ENCODE measurements at places on chromosomes 3 and 15.

DNA sequence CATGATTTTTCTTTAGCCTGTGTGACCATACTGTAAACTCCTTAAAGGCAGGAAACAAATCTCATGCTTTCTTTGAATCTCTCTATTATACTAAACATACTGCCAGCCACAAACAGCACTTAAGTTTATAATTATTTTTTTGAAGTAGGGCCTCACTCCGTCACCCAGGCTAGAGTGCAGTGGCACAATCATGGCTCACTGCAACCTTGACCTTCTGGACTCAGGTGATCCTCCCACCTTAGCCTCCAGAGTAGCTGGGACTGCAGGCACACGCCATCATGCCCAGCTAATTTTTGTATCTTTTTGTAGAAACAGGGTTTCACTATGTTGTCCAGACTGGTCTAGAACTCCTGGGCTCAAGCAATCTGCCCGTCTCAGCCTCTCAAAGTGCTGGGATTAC, 14.5 kb upstream of the SLITRK3 start:
- DNase-seq, result no peak

DNA sequence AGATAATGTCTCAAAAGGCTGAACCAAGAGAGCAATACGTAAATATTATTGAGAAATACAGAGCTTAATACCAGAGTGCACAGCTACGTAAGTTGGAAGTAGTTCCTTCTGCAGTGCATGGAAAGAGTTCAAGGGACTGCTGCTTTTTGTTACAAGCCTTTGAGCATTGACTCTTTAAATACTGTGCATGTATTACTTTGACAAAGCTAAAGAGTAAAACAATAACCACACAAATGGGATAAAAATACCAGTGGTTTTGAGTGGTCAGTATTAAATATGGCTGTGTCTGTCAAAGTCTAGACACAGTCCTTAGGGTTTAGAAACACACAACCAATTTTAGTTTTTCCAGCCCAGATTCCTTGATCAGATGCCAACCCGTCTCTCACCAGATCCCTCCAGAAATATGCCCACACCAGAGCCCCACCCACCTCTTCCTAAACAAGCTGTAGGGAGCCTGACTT, 62.1 kb downstream of the SSR3 start:
- DNase-seq, result peak; percentile 39

GRCh38 chr3:25781758-25782594, 1.3 kb downstream of the NGLY1 start:
- no peak for DNase-seq

DNA sequence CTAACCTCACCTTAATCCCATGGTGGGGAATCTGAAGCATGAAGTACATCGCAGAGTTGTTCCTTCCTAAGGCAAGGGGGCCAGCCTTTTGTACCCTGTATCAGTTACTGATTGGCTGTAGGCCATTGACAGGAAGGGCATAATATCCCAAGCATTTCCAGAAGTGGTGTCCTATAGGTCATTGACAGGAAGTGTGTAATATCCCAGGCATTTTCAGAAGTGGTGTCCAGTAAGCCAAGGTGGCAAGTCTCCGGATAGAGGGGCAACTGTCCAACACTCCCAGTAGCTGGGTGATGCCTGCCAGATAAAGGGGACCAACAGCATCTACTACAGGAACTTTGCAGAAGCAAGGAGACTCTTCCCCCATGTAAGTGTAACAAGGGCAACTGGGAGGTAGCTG, 52.1 kb upstream of the MYRIP start:
- no peak for DNase-seq

- DNase-seq, result no peak
Measured at GRCh38 chr3:34363881-34364280, 565.5 kb downstream of the PDCD6IP start.

DNA sequence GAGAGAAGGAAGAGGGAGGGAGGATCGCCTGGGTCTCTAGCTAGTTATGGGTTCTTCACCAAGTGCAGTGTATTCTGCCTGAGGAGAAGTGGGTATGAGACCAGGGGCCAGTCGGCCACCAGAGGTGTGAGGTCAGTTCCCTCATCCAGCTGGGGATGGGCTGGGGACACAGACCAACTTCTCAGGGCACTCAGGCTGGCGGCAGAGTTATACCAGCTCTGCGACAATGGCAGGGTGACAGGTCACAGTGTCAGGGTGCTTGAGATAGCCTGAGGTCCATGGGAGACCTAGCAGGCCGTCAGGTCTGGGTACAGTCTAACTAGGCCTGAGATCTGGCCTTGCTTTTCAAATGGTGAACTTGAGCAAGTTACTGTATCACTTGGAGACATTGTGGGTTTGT, 31.4 kb upstream of the PLXNA1 start:
- no peak for DNase-seq

GRCh38 chr3:192843119-192843518, 74.5 kb downstream of the MB21D2 start:
- DNase-seq, result no peak

DNA sequence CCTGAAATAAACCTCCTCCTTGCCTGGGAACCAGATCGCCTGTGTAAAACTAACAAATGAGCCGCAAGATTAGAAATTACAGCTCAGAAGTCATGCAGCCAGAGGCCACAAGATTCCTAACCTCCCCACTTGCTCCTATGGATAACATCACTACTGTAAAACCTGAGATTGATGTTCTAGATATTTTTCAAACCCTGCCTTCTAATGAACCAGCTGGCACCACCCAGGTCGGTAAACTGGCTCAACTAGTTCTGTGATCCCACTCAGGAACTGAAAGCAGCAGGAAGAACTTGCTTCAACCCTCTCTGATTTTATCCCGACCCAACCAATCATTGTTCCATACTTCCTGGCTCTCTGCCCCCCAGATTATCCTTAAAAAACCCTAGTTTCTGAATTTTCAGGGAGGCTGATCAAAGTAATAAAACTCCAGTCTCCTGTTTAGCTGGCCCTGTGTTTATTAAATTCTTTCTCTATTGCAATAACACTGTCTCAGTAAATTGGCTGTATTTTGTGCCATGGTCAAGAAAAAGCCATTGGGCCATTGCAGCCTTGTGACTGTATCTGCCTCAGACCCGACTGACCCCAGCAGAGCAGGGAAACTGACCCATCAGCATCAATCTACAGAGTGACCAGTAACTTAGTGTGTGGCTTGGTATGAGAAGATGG, 98.9 kb downstream of the RPLP1 start:
- no peak for DNase-seq

GRCh38 chr3:188574885-188575284, 420.9 kb downstream of the LPP start:
- DNase-seq, result no peak

- peak; percentile 95 for DNase-seq
Measured at GRCh38 chr15:66698318-66698961, 3.6 kb upstream of the SMAD6 start.

GRCh38 chr15:49242820-49243219, 72.8 kb downstream of the GALK2 start:
- DNase-seq, result peak; percentile 87

- DNase-seq, result peak; percentile 74
Measured at GRCh38 chr3:46209746-46210470, 1.8 kb upstream of the CCR1 start.

DNA sequence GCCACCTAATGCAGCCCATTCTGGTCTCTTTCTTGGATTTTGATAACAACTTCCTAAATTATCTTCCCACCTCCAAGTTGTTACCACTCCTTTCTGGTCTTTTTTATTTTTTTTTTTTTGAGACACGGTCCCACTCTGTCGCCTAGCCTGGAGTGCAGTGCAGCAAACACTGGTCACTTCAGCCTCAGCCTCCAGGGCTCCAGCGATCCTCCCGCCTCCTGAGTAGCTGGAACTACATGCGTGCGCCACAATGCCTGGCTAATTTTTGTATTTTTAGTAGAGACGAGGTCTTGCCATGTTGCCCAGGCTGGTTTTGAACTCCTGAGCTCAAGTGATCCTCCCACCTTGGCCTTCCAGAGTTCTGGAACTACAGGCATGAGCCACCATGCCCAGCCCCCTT, 92.8 kb upstream of the BHLHE40 start:
- no peak for DNase-seq

DNA sequence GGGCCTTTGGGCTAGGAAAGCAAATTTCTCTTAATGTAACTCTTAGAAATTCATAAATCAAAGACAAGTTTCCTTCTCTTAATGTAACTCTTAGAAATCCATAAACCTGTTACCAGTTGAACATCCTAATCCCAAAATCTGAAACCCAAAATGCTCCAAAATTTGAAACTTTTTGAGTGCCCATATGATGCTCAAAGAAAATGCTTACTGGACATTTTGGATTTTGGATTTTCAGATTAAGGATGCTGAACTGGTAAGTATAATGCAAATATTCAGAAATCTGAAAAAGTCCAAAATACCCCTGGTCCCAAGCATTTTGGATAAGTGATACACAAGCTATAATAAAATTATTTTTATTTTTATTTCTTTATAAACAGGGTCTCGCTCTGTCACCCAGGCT, 51.5 kb upstream of the ZBTB38 start:
- DNase-seq, result no peak

DNA sequence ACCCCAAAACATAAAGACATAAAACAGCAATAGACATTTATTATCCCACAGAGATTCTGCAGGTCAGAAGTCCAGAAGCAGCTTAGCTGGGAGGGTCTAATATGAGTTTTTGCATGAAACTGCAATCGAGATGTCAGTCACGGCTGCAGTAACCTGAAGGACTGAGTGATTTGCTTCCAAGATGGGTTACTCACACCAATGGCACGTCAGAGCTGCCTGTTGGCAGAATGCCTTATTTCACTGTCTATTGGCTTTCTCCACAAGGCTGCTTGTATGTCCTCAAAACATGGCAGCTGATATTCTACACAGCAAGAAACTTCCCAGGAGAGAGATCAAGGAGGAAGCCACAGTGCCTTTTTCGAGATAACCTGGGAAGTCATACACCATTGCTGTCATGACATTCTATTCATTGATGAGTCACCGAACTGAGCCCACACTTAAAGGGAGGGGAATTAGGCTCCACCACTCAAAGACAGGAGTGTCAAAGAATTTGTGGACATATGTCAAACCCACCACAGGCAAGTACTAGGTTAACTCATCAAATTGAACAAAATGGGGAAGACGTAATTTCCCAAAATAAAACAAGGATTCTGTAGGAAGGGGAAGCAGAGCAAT, 122.2 kb downstream of the SYNPR start:
- peak; percentile 9 for DNase-seq

DNA sequence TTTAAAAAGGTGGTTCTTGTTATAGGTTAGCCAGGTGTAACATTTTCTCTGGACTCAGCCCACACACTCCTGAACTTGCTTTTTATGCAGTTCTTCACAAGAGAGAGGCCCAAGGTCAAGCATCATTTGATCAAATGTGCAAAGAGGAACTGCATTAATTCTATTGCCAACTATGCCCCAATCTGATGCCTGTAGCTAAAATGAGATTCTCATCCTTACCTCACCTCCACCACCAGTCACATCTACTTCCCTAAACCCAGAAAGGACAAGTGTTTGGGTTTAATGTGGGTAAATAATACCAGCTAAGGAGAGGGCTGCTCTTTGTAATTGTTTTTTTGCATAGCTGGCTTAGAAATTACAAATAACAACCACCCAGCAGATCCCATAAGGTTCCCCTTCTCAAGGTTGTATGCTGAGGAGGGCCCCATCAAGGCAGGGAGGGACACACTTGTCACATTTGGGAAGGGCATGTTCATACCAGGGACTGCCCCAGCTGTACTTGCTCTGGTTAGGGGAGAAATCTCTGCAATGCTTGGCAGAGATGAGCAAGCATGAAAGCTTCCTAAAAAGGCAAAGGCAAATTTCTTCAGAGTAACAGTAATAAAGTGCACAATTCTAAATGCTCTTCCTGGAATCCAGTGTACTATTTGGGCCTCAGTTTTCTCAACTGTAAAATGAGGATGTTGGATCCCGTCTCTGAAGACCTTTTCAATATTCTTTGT, 76.2 kb downstream of the TGFBR2 start:
- DNase-seq, result peak; percentile 40

DNA sequence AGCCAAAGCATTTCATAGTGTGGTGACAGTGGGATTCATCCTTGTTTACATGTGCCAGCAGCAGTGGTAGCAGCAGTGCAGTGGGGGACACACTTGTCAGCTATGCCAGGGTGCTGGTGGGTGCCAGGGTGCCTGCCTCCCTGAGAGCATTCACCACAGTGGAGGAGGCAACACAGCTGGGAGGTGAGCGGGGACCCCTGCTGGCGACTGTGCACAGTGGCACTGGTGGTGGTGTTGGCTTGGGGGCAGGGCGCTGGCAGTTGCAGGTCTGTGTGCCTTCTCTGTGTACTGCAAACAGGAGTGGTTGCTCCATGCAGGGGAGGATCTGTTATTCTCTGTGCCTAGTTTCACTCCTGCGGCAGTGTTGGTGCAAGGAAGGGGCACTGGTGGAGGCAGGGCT, 41.2 kb downstream of the CEP63 start:
- peak; percentile 15 for DNase-seq

DNA sequence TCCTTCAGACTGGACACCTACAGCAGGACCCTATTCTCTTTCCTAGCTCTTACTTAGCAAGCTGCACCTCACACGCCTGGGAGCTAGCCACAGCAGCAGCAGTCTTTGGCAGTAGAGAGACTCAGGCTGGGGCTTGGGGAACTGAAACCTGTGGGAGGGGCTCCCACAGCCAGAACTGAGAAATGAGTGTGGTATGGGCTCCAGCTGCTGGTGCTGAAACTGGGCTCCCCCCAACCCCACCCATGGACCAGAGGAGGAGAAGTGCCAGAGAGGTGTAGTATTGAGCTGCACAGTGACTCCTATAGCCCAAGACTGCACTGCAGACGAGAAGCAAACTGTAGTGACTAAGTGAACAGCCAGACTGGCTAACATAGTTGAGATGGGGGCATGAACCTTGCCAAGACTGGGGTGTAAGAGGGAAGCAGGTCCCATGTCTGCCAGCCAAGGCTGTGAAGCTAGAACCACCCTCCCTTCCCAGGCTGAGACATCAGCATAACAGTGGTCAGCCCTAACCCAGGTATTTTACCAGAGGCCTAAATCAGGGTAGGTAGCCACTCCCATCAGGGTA, 62.5 kb downstream of the MYO5A start:
- peak; percentile 18 for DNase-seq

DNA sequence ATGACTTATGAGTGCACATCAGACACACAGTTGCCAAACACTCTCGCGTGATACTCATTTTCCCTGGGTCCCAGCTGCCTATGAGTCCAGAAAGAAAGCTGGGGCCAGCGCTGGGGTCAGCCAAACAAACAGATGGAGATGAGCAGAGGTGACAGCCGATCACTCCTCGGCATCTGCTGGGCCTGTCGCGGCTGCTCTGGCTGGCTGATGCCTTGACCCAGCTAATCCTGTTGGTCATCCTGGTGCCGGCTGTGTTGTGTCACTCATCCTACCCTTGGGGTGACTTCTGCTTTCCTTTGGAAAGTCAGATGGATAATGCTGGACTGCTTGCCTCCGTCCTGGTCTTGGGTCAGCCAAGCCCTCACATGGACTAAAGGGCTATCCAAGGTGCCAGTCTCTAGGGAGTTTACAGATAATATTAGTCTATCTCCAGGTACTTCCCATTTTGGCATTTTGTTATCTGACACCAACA, 105.3 kb upstream of the PDZRN3 start:
- DNase-seq, result no peak

All from GM23248 (cell line).